ENCODE measurements at places on chromosomes 2 and 18.

- DNase-seq = no peak
Observed at GRCh38 chr18:12904012-12904516, 20.0 kb upstream of the PTPN2 start.

DNA sequence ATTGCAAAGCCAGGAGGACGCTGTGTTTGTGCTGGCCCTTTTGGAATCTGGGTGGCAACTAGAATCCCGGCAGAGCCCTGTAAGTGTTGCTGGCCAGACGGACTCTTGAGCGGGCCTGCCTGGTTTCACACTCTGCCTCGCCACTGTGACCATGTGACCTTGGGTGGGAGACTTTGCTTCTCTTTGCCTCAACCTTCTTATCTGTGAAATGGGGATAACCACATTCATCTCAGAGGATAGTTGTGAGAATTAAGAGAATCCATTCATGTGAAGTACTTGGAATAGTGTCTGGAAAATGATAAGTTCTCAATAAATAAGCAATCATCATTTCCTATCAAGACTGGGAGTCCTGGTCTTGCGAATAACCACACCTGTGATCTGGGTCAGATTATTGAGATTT, 105.6 kb downstream of the LIPG start:
- no peak for DNase-seq

DNA sequence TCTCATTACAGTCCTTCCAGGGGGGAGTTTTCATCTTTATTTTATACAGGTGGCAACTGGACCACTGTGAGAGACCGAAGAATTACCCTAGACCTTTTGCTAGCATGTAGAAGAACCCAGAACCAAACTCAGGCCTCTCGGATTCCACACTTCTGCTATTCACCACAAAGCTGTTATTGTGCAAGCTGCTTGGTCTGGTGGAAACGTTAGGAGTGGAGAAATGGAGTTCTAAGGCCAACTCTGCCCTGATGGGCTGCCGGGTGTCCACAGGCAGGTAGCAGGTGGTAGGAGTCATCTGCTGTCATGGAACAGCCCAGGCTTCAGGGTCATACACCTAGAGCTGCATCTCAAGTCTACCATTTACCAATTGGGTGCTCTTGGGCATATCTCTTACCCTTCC, 218.8 kb downstream of the BCL11A start:
- no peak for DNase-seq

DNA sequence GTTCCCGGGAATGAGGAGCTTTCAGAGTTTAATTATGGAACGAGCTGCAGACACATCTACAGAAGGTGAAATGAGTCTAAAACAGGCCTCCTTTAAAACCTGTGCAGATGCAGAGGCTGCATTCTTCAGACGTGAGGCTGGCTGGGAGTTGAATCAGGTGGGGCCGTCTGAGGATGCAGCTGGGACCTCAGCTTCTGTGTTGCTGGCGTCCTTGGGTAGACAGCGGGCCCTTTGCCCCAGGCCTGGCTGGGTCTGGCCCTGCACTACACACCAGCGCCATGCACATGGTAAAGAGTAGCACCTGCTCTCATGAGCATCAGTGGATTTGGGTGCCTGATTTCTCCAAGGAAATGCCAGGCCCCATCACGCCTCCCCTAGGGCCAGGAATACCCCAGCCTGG, 67.3 kb downstream of the TMEM18 start:
- DNase-seq = no peak

DNA sequence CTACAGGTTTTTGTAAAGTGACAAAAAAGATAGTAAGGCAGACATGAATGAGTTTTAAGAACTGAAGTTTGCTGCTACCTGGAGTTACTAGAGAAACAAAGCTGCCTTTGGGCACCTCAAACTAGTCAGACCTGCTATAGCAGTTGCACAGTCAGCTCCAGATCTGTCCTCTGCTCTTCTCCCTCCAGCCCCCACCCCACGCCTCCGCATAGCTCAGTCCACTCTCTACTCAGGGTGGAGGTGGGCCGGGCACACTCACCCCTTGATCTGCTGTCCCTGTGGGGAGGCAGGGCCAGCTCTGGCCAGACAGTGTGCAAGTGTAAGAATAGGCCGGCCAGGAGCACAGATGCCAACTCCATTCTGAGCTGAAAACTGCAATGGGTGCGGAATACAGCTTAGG, 4.1 kb downstream of the SERTAD2 start:
- peak; percentile 16 for DNase-seq

DNA sequence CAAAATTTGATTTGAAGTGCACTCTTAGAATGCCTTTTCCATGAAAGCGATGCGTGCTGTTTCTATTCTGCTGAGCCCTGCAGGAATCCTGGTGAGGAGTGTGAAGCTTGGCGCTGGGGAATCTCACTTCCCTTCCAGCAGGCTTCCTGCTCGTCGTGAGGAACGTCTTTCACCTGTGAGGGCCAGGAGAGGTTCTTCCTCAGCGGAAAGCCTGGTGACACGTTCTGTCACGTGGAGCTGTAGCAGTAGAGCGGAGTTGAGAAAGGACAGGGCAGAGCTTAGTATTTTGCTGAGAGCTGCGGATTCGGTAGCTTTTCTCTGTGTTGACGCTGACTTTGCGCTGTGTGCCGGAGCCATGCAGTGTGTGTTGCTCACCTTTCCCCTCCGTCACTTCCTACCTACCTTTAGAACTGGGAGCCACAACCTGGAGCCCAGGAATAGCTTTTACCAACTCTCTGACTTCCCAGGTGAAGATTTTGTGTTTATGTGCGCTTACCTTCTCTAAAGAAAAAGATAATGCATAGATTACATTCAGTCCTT, 294.8 kb downstream of the PTGR3 start:
- DNase-seq = no peak

DNA sequence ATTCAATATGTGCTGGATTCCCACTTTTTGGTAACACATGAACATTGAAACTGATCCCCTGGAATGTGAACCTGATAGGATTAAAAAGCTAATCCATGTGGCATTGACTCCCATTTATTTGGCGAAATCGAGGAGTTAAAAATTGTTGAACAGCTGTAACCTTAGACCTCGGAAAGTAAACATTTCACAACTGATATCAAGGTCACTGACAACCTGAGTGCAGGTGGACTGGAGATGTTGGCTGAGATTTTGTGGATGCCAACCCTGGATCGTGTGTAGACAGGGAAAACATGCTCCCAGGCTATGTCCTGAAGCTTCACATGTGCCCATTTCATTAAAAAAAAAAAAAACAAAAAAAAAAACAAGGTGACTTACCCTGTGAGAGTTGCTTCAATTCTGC, 204.8 kb downstream of the SETBP1 start:
- no peak for DNase-seq

DNA sequence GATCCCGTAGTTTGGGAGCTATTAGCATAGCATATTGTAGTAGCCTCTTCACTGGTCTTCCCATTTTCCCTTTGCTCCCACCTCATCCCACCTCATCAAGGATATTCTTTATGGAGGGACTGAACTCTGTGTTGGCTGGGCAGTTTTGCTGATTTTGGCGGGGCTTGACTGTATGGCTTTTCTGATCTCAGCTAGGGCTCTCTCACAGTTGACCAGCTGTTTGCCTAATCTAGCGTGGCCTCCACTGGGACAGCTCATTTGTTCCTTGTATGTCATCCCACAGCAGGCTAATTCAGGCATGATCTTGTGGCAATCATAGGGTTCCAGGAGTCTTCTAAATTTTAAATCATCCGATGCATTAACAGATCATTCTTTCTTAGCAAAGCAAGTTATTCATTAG, 30.2 kb upstream of the MTX2 start:
- DNase-seq = no peak

GRCh38 chr2:177826897-177827296, 245.7 kb downstream of the PDE11A start:
- no peak for DNase-seq

Measured in C1 segment of cervical spinal cord (tissue), 14 donors.